ENCODE measurements at places on chromosomes 1 and 21. TPM values are rescaled to one million over a fixed set of nuclear protein-coding genes. Genes with fewer than 3 reads are reported as not detected.

DNA sequence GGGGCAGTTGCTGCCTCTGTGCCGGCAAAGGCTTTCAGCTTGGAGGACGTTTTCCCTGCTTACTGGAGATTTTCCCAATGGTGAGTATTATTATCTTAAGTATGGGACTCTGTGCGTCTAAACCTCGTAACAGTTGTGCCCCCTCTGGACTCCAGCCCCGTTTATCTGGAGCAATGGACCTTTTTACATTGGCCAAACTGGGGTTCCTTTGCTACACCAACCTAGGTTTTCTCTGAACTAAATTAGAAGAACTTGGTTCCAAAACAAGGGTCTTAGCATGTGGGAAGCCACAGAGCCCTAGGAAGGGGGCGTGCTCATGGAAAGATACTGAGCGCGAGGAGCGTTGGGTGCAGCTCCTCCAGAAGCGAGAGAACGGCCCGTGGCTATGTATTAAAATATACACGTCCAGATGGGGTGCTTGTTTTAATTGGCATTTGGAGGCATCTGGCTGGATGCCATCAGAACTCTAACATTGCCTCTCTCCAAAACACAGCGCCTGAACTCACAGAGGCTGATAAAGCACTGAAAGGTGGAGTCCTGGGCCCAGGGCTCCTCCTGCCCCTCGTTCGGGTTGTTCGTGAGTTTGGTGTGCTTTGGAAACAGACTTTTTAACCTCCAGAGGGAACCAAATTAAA lies 28.4 kb downstream of the POFUT2 start:
- H3K4me1 ChIP-seq = no peaks in the 10 kb centered on the region
- peaks cover 3% of the 10 kb centered on the region for H3K36me3 ChIP-seq
- H3K4me3 ChIP-seq = no peak overlapping the region
- no peak for DNase-seq

DNA sequence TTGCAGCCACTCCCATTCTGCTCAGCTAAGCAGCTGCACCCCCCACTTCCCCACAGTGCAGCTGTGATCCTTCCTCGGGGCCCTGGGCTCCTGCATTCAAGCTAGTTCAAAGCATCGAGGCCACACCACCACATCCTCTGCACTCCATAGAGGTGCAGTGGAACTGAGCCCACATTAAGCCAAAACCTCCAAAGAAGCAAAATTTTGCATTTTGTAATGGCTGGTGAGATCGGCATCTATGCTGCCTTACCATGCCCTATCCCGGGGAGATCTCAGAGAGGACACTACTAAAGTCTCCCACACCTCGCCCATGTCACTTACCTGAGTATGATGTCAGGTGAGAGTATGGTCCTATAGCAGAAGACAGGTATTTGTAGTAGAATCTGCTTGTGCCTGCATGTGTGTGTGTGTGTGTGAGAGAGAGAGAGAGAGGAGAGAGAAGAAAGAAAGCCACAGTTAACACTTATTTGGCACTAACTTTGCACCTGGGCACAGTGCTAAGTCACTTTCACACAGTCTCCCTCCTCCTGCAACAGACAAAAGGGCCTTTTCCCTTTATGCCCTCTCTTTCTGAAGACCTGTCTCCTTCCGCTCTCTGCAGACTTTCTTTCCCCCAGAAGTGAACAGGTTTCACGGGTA lies 89.8 kb downstream of the KIF14 start:
- H3K27ac ChIP-seq = no peak overlapping the region
- DNase-seq = no peak
- no peak overlapping the region for H3K4me3 ChIP-seq
- peaks cover 11% of the 10 kb centered on the region for H3K27me3 ChIP-seq

DNA sequence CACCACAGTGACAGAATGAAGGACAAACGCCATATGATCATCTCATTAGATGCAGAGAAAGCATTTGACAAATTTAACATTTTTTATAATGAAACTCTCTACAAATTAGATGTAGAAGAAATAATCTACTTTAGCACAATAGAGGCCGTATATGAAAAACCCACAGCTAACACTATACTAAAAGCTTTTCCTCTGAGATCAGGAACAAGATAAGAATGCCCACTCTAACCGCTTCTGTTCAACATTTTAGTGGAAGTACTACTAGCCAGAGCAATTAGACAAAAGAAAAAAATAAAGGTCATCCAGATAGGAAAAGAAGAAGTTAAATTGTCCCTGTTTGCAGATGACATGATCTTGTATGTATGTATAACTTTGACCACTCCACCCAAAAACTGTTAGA lies 109.7 kb downstream of the SLC35F3 start:
- H3K27me3 ChIP-seq = no peaks in the 10 kb centered on the region
- H3K4me3 ChIP-seq = no peak overlapping the region
- H3K36me3 ChIP-seq = no peaks in the 10 kb centered on the region
- DNase-seq = no peak
- H3K4me1 ChIP-seq = no peaks in the 10 kb centered on the region
- H3K27ac ChIP-seq = no peak overlapping the region

GRCh38 chr1:110783292-110783918 lies 89.5 kb upstream of the CD53 start:
- H3K36me3 ChIP-seq = no peaks in the 10 kb centered on the region
- no peak for DNase-seq
- peaks cover 5% of the 10 kb centered on the region for H3K4me1 ChIP-seq
- no peak overlapping the region for H3K27ac ChIP-seq

DNA sequence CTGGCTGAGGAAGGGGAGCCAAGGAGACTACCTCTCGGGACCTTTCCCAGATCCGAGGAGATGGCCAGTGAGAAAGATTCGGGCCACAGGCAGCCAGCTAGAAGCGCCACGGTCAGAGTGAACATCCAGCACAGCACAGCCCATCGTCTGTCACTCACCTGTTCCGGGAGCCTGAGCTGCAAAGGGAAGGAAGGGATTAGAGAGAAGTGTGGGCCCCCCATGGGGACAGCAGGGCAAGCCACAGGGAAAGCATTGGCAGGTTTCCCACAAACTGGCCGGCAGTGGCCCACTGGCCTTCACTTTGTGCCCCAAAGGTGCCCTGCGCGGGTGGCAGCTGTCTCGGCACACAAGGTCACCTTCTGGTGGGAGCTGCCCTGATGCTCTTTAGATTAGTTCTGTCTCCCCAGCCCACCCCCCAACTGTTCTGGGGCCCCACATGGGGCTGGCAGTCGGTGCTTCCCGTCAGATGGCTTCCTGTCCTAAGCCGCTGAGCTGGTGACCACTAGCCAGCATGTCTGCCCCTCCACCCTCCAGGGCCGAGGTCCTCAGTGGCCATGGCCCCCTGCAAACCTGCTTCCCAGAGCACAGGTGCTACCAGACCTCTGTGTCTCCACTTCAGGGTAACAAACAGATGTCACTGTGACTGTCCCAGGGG lies 56.7 kb downstream of the LACTBL1 start:
- H3K4me1 ChIP-seq = peaks cover 5% of the 10 kb centered on the region
- no peak overlapping the region for H3K27ac ChIP-seq
- H3K4me3 ChIP-seq = no peak overlapping the region
- H3K36me3 ChIP-seq = no peaks in the 10 kb centered on the region

- DNase-seq = no peak
- H3K4me1 ChIP-seq = no peaks in the 10 kb centered on the region
- no peak overlapping the region for H3K27ac ChIP-seq
Measured at GRCh38 chr21:42390696-42391095, 5.2 kb downstream of the TMPRSS3 start.

- H3K4me1 ChIP-seq = peaks cover 13% of the 10 kb centered on the region
- no peaks in the 10 kb centered on the region for H3K36me3 ChIP-seq
- peak within 1 kb of the TSS; percentile 76 for H3K4me3 ChIP-seq
- H3K27me3 ChIP-seq = no peaks in the 10 kb centered on the region
- H3K27ac ChIP-seq = no peak within 1 kb of the TSS
Measured at GRCh38 chr1:223363856-223364684, at the start of gene SUSD4. TSS of gene SUSD4 (minus strand) at chr1:223364176. CDS start at chr1:223363425, 751 bp downstream.

- no peak overlapping the region for H3K27ac ChIP-seq
- H3K4me3 ChIP-seq = no peak overlapping the region
- no peaks in the 10 kb centered on the region for H3K36me3 ChIP-seq
- no peaks in the 10 kb centered on the region for H3K27me3 ChIP-seq
- H3K4me1 ChIP-seq = no peaks in the 10 kb centered on the region
Measured at GRCh38 chr1:72637593-72637992, 355.3 kb upstream of the NEGR1 start.

DNA sequence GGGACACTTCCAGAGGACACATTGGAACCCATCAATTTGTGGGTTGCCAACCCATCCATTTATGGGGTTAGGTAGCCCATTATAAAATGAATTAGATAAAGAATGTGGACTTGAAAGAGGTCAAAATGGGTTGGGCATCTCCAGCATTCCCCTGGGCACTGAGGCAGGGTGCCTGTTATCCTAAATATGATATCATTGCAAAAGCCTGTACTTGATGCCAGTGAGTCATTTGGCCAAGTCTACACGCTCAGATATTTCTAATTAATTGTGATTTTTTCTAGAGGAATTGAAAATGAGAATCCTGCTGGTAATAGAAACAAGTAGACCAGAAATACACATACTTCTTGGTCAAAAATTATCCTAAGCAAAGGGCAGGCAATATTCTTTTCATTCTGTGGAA lies 21.9 kb upstream of the NBL1 start:
- H3K4me1 ChIP-seq = peaks cover 58% of the 10 kb centered on the region
- no peaks in the 10 kb centered on the region for H3K27me3 ChIP-seq
- no peak overlapping the region for H3K4me3 ChIP-seq
- peaks cover 53% of the 10 kb centered on the region for H3K36me3 ChIP-seq
- peak overlapping the region; percentile 53 for H3K27ac ChIP-seq

DNA sequence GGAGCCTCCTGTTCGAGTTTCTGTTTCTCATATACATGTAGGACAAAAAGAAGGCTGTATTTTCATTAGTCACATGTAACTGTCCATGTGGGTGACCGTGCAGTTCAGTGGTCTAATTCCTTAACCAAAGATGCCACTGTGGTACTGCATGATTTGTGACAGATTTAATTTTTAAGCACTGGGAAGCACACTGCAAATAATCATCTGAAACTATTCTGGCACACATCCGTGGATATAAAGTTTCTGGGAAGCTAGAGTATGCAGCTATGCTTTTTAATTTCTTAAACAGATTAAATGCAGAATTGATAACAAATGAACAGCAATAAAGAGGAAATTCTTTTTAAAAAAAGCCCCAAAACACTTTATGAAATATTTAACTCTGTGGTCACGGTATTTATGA lies 254.8 kb downstream of the LMO4 start:
- no peak for DNase-seq
- no peaks in the 10 kb centered on the region for H3K27me3 ChIP-seq
- no peaks in the 10 kb centered on the region for H3K36me3 ChIP-seq

DNA sequence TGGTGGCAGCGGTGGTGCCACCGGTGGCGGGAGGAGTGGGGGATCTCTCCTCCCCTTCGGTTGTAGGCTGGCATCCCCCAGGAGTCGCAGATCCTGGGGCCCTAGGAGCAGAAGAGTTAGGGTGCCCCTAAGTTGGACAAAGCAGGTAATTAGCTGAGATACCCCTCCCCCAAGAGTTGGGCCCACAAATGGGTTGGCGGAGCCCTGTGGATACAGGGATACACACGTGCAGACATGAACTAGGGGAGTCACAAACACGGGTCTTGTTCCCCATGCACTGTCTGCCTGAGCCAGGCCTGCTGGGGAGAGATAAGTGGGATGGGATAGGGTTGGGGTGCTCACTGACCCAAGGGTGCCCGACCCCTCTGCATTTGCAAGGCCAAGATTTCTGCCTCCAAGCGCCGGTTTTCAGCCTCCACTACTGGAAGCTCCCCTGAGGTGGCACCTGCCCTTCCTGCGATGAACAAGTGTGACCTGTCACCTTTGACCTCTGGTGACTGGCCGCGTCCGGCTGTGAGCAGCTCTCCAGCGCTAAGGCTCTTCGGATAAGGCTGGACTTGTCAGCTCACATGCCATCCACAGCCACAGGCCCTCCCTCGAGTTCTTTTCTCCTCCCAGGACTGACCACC lies 1.8 kb downstream of the CCDC17 start:
- H3K4me3 ChIP-seq = no peak overlapping the region
- H3K27ac ChIP-seq = peak overlapping the region; percentile 84
- H3K36me3 ChIP-seq = peaks cover 89% of the 10 kb centered on the region
- no peak for DNase-seq

GRCh38 chr21:33268737-33269441 lies 2.7 kb downstream of the IL10RB start:
- no peaks in the 10 kb centered on the region for H3K27me3 ChIP-seq
- peaks cover 19% of the 10 kb centered on the region for H3K4me1 ChIP-seq
- no peaks in the 10 kb centered on the region for H3K36me3 ChIP-seq
- H3K27ac ChIP-seq = peak overlapping the region; percentile 56

DNA sequence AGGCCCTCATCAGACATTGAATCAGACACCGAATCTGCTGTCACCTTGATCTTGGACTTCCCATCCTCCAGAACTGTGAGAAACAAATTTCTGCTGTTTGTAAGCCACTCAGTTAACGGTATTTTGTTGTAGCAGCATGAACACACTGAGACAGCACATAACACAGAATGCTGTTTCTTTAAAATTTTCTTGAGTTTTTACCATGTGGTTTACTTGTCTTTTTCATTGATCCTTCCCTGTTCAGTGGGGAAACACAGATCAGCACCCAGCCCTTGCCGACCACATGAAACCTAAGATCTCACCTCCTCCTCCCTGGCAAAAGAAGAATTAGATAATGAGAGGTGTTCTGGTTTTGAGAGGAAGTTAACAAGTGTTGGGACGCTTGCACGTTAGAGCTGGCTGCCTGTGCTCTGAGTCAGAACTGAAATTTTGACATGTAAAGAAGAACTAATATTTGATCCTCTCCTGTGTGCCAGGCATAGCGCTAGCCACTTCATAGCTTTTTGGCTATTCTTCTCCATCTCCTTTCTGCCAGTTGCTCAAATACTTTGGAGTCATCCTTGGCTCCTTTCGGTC lies 179.6 kb downstream of the DHRS3 start:
- peak overlapping the region; percentile 83 for H3K27ac ChIP-seq
- H3K36me3 ChIP-seq = no peaks in the 10 kb centered on the region
- DNase-seq = no peak
- peaks cover 65% of the 10 kb centered on the region for H3K4me1 ChIP-seq

DNA sequence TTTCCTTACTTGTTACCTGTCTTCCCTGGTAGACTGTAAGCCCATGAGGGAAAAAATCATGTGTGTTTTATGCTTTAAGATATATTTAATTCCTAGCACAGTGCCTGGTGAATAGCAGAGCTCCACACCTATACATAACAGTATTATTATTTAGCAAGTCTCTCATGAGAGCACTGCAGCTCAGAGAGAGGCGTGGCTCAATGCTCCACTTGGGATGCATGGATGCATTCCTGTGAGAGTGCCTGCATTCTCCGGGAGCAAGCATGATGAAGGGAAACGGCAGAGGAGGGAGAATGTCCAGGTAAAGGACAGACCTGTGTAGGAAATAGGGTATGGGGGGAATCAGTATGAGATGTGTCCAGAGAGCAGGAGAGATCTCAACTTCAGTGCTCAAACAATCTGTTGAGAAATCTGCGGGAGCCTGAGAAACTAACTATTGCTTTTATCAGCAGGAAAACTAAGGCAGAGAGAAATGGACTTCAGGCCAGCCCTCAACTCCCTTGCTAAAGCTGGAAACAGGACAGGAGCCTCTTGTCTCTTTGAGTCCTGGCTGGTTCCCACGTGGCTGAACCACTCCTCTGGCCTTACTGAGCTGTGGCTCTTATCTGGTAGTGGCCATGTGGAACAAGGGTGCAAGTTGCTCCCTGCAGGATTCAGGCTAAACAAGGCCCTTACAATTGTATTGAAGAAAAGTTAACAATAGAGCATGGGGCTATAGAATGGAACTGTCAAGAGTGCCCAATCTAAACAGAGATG lies 113.1 kb downstream of the KCNN3 start:
- no peak for DNase-seq
- H3K4me3 ChIP-seq = no peak overlapping the region
- H3K36me3 ChIP-seq = no peaks in the 10 kb centered on the region
- H3K27ac ChIP-seq = no peak overlapping the region

TACSTD2 gene
- 565 TPM for total RNA-seq

RGSL1 gene
- total RNA-seq = not detected

CNTN2 gene
- not detected for total RNA-seq

LCE1C gene
- total RNA-seq = not detected

RIT1 gene
- 48.9 TPM for total RNA-seq

CLCA1 gene
- total RNA-seq = not detected

AGPAT3 gene
- total RNA-seq = 35.7 TPM

ZNF670 gene
- total RNA-seq = 0.57 TPM

LRRC38 gene
- total RNA-seq = not detected

Measured in esophagus squamous epithelium (tissue), 5 donors.